ENCODE measurements at places on chromosomes 3 and 15. TPM values are rescaled to one million over a fixed set of nuclear protein-coding genes. Genes with fewer than 3 reads are reported as not detected.

DNA sequence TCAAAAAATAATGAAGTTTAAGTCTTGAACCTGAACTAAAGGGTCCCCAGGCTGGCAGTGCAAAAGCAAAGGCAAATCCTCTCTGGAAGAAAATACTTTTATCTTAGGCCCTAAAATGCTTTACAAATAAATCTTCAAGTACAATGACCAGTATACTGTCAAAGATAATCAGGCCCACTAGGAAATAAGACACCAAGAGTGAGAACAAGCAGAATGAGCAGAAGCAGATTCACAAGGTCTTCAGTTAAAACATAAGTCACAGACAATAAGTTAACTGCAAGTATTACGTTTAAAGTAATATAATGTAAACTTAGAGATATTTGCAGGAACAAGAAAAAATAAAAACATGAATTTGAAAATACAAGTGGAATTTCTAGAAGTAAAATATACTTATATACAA, 42.2 kb upstream of the IGSF10 start:
- no peaks in the 10 kb centered on the region for H3K4me1 ChIP-seq
- H3K27ac ChIP-seq = no peak overlapping the region
- no peaks in the 10 kb centered on the region for H3K36me3 ChIP-seq
- no peak overlapping the region for H3K4me3 ChIP-seq

Gene ST3GAL6
- polyA plus RNA-seq = not detected

Gene ACKR4
- not detected for polyA plus RNA-seq

- H3K4me1 ChIP-seq = no peaks in the 10 kb centered on the region
- no peak overlapping the region for H3K4me3 ChIP-seq
- DNase-seq = no peak
- H3K36me3 ChIP-seq = no peaks in the 10 kb centered on the region
Measured at GRCh38 chr3:72669224-72669623, 179.0 kb downstream of the SHQ1 start.

Gene FEZF2
- polyA plus RNA-seq = not detected

GRCh38 chr15:49239105-49239504, 69.1 kb downstream of the GALK2 start:
- peaks cover 13% of the 10 kb centered on the region for H3K36me3 ChIP-seq
- H3K4me1 ChIP-seq = peaks cover 10% of the 10 kb centered on the region
- DNase-seq = no peak
- H3K4me3 ChIP-seq = no peak overlapping the region
- H3K27me3 ChIP-seq = no peaks in the 10 kb centered on the region
- no peak overlapping the region for H3K27ac ChIP-seq

GRCh38 chr3:24521420-24522145, 26.9 kb upstream of the THRB start:
- no peaks in the 10 kb centered on the region for H3K4me1 ChIP-seq
- no peaks in the 10 kb centered on the region for H3K36me3 ChIP-seq
- H3K4me3 ChIP-seq = no peak overlapping the region
- no peak for DNase-seq

DNA sequence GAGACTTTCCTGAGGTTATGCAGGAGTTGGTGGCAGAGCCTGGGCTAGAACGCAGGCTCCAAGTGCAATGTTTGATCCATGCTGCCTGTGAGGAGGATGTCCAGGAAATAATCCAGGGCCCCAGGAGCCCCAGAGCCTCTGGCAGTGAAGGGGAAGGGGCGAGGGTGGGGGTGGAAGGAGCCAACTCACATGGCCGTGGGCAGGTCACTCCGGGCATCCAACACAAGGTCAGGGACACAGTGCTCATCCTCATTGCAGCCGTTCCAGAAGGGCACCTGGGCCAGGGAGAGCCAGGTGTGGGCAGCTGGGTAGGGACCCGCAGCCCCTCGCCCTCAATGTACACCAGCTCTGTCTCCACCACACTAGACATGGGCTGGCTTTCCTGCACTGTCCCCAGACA, 43.7 kb downstream of the FEM1B start:
- no peaks in the 10 kb centered on the region for H3K27me3 ChIP-seq
- no peak for DNase-seq
- H3K4me3 ChIP-seq = no peak overlapping the region
- no peaks in the 10 kb centered on the region for H3K4me1 ChIP-seq

DNA sequence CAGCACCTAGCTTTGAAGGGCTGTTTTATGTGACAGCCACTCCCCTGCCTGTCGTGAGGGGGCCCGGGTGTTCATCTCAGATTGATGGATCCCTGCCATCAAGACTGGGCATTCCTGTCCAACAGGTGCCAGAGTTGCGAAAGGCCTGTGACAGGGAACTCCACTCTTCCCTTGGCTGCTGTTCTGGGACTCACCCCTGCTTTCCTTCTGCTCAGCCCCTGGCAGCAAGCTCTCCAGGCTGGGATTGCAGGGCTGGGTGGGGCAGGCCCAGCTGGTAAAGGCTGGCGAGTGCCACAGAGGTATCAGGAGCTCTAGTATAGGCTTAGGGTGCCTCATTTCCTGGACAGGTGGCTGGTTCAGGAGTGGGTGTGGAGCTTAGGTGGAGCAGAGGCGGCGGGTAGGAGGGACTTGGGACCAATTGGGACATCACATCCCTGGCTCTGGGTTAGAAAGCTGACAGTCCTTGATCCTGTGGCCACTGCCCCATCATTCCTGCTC, at the start of gene PLA2G4B:
Gene PLA2G4B (plus strand): TSS at position 448 of the 498 bp plus-strand sequence. CDS start 67 bp downstream, outside the sequence.
- DNase-seq = no peak
- H3K27me3 ChIP-seq = no peaks in the 10 kb centered on the region
- no peak within 1 kb of the TSS for H3K27ac ChIP-seq
- no peaks in the 10 kb centered on the region for H3K4me1 ChIP-seq
- peaks cover 7% of the 10 kb centered on the region for H3K36me3 ChIP-seq
- no peak within 1 kb of the TSS for H3K4me3 ChIP-seq

GRCh38 chr3:21314688-21315087, 436.3 kb downstream of the ZNF385D start:
- no peaks in the 10 kb centered on the region for H3K36me3 ChIP-seq
- no peaks in the 10 kb centered on the region for H3K4me1 ChIP-seq
- no peak for DNase-seq
- H3K4me3 ChIP-seq = no peak overlapping the region
- H3K27ac ChIP-seq = no peak overlapping the region
- no peaks in the 10 kb centered on the region for H3K27me3 ChIP-seq

Gene GOLGA6L4
- polyA plus RNA-seq = not detected

Gene EPHA3
- polyA plus RNA-seq = not detected

GRCh38 chr15:89774492-89774891, 1.6 kb upstream of the MESP2 start:
- no peak overlapping the region for H3K27ac ChIP-seq
- peaks cover 7% of the 10 kb centered on the region for H3K27me3 ChIP-seq
- DNase-seq = no peak
- no peaks in the 10 kb centered on the region for H3K36me3 ChIP-seq

- no peaks in the 10 kb centered on the region for H3K27me3 ChIP-seq
- H3K4me3 ChIP-seq = no peak overlapping the region
- no peaks in the 10 kb centered on the region for H3K36me3 ChIP-seq
- DNase-seq = no peak
- H3K4me1 ChIP-seq = peaks cover 62% of the 10 kb centered on the region
- peak overlapping the region; percentile 13 for H3K27ac ChIP-seq
Measured at GRCh38 chr3:46070595-46071093, 43.4 kb upstream of the XCR1 start.

GRCh38 chr15:38351466-38351865, 98.8 kb downstream of the SPRED1 start:
- no peak for DNase-seq
- no peak overlapping the region for H3K4me3 ChIP-seq
- no peaks in the 10 kb centered on the region for H3K36me3 ChIP-seq
- H3K4me1 ChIP-seq = no peaks in the 10 kb centered on the region
- H3K27ac ChIP-seq = no peak overlapping the region

DNA sequence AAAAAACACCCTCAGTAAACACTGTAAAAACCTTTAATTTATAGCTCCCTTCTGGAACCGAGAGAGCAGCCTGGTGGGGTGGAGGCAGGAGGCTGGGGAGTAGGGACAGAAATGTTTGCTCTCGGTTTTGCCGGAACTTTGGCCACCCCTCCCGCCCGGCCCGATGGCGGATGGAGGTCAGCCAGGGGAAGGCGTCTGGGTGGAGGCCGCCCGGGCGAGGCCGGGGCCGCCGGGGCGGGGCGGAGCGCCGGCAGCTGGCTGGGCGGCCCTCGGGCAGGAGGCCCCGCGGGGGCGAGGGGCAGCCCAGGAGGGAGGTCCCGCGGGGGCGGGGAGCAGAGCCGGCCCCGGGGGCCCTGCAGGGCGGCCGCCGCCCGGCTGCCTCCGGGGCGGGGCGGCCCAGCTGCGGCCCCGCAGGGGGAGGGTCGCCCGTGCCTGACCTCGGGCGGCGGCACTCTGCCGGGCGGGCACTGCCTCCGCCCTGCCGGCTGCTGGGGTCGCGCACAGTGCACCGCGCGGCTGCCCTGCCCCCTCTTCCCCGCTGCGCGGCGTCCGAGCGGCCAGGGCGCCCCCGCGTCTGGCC, 829 bp upstream of the SKIL start:
- H3K4me3 ChIP-seq = peak overlapping the region; percentile 40
- DNase-seq = no peak
- peaks cover 32% of the 10 kb centered on the region for H3K4me1 ChIP-seq
